ENCODE measurements at places on chromosomes 11 and 22.

- DNase-seq, result peak; percentile 62
Observed at GRCh38 chr22:37708580-37709444, 12.0 kb downstream of the TRIOBP start.

- no peak for DNase-seq
Observed at GRCh38 chr11:124380585-124380984, 3.7 kb downstream of the OR8B2 start.

- no peak for DNase-seq
Observed at GRCh38 chr11:44347538-44347937, 37.6 kb upstream of the ALX4 start.

DNA sequence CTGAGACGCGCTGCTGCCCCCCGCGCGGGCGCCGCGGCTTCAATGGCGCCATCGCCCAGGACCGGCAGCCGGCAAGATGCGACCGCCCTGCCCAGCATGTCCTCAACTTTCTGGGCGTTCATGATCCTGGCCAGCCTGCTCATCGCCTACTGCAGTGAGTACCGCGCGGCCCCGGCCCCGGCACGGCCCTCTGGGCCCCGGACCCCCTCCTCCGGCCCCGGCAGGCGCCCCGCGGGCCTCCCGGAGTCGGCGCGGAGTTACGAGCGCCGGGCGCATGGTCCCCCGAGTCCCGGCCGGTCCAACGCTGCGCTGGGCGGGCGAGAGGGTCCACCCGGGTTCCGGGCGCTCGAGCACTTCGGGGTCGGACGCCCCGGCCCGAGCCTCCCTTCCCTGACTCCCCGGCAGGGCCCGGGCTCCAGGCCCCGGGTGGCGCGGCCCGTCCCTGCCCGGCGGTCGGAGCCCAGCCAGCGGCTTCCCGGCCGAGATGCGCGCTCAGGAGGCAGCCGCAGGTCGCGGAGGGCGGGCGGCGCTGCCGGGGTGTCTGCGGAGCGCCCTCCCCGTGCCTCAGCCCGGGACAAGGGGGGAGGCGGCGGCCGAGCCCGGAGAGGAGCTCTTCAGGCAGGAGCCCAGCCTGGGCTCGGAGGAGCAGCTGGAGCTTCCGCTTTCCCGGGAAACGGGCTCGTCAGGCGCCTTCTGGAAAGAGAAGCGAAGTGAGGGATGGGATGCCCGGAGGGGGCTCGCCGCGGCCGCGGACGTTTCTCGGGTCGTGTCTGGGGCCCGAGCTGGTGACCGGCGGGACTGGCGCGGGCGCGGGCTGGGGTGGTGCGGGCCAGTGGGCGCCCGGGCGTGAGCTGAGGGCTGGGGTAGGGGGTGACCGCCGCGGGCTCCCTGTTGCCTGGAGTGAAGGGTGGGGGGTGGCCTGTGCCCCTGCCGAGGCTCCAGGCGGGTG is 1337.8 kb downstream of the BRD1 start:
- no peak for DNase-seq

DNA sequence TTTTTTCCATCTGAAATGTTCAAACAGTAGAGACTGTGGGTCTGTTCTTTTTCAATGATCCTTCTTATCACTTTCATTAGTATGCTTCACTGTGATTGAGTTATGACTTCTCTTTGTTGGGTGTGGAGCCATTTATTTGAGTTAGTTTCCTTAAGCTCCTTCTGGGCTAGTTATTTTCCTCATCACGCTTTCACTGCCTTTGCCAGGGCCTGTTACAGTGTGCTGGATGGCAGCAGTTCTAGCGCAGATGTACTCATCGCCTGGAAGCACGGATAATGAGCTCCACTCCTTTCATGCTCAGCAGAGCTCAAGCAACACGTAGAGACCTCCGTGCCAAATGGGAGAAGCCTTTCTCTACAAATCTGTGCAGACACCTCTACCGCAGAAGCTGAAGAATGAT is 7.0 kb upstream of the ARHGAP42 start:
- no peak for DNase-seq

DNA sequence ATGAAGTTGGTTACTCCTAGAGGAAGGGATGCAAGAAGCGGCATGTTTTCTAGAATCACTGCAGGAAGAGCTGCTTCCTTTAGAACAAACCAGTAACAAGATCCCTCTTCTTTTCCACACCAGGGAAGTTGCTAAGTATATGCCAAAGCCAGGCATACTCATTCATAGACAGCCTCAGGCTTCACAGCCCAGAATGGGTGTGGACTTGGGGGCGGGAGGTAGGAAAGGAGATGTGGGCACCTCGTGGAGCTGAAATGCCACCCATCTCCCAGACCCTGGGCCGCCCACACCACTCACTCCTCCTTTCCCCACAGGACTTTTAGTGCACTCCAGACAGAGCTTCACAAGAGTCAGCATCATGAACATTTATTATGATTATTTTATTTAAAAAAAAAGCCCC is 16.0 kb upstream of the TMEM121B start:
- no peak for DNase-seq

- no peak for DNase-seq
Observed at GRCh38 chr22:50011447-50012210, 936 bp downstream of the IL17REL start.

DNA sequence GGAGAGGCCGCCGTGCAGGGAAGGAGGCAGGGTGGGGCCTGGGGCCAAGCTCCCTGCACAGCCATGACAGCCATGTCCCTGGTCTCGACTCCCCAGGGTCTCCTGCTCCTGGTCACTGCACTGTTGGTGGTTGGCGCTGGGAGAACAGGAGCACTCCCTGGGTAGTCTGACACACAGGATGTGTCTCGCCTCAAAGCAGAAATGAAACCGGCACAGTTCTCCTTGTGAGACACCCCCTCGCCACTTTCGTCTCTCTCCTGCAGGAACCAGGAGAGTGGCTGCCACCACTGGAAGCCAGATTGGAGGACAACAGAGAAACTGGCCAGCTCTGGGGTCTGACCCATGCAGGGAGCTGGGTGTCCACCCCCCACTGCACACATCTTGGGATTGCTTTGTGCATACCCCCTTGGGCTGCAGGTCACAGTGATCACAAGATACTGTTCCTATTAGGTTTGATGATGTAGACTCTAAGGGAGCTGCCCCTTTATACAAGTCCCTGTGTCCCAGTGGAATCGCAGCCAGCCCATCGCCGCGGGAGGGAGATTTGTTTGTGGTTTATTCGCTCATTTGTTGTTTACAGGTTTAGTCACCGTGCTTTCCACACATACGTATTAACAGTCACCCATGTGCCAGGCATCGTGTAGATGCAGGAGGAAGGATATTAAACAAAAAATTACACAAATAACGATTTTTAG is 27.0 kb upstream of the YWHAH start:
- peak; percentile 86 for DNase-seq

- peak; percentile 95 for DNase-seq
Observed at GRCh38 chr22:30802202-30803166, 107.8 kb downstream of the OSBP2 start.

GRCh38 chr11:2689651-2690575 is 9.9 kb downstream of the KCNQ1OT1 start:
- DNase-seq, result no peak

DNA sequence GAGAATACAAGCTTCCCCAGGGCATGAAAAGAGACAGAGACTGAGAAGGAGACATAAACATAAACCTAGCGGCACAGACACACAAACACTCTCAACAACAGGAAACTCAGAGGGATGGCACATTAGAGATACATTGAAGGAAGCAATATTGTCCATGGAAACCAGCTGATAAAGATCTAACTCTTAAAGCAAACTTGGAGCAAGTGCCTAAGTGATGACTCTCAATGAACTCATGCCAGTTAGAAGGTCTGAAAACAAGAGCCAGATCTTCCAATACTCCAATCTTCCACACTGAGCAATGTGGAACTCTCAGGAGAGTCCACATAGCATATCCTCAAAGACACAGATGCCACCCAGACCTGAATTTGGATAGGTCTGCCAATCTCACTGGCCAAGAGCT is 168.8 kb upstream of the ISX start:
- no peak for DNase-seq

- no peak for DNase-seq
Observed at GRCh38 chr22:22933807-22934542, 46.4 kb downstream of the IGLL5 start.

- peak; percentile 31 for DNase-seq
Observed at GRCh38 chr11:47104261-47104950, 72.3 kb downstream of the ARFGAP2 start.

DNA sequence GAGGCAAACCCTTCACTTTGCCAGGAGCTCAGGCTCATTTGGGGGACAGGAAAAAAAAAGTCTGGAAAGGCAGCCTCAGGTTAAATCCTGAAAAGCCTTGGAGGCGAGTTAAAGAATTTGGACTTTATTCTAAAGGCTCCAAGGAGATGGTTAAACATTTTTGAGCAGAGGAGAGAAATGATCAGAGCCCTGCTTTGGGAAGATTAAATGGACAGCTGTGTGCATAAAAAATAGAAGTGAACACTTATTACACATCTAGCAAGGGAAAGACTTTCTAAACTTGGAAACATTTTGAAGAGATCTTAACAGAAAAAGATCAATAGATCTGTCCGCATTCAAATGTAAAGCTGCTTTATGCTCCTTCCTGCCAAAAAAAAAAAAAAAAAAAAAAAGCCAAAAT is 8.4 kb upstream of the RAB3IL1 start:
- DNase-seq, result no peak

- DNase-seq, result no peak
Observed at GRCh38 chr22:24133187-24133965, 47.9 kb upstream of the SUSD2 start.

DNA sequence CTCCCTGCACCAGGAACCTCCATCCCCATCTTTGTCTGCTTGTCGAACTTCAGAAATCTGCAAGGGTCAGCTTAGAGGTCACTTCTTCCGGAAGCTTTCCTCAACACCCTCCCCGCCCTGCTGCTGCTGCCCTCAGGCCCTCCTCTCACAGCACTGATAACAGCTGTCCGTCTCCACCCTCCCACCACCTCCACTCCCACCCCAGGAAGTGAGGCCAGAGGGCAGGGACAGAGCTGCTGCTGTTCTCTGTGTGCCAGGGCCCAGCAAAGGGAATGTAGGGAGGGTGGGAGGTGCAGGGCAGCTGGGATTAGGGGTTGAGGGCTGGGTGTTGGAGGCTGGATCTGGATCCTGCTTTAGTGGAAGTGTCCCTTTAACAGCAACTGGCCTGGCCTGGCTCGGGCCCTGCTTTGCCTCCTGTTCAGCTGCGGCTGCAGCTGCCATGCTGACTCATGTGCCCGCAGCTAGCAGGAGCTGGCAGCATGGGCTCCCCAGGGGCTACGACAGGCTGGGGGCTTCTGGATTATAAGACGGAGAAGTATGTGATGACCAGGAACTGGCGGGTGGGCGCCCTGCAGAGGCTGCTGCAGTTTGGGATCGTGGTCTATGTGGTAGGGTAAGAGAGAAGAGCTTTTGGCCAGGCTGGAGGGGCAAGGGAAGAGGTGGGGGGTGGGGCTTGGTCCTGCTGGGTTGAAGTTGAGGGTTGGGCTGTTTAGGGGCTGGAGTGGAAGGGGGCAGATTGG is at the start of gene P2RX6:
P2RX6 (plus strand) TSS at position 440 of the 740 bp plus-strand sequence; CDS start at position 450, 10 bp downstream.
- DNase-seq, result peak; percentile 28

- DNase-seq, result no peak
Observed at GRCh38 chr11:112504056-112504455, 243.4 kb upstream of the PLET1 start.

- no peak for DNase-seq
Observed at GRCh38 chr11:12092714-12093113, 17.7 kb upstream of the MICAL2 start.

DNA sequence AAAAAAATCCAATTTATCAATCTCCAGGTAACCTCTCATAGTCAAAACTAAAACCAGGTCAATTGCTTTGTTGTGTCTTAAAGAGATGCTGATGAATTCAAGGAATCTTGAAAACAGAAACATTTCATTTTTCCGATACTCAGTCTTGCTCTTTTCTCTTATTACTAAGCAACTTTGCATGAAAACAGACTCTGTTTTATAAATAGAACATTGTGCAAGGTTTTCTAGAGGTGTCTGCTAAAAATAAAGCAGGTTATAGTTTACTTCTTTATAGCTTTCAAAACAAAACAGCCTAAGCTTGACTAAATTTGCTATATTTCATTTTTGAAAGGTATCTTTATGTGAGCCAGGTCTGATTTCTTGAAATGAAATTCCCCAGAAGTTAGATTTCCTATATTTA is 109.3 kb downstream of the ARL14EP start:
- no peak for DNase-seq

- DNase-seq, result no peak
Observed at GRCh38 chr22:33903012-33903411, 17.3 kb downstream of the LARGE1 start.

GRCh38 chr11:73340164-73340563 is 32.1 kb downstream of the ARHGEF17 start:
- DNase-seq, result no peak

DNA sequence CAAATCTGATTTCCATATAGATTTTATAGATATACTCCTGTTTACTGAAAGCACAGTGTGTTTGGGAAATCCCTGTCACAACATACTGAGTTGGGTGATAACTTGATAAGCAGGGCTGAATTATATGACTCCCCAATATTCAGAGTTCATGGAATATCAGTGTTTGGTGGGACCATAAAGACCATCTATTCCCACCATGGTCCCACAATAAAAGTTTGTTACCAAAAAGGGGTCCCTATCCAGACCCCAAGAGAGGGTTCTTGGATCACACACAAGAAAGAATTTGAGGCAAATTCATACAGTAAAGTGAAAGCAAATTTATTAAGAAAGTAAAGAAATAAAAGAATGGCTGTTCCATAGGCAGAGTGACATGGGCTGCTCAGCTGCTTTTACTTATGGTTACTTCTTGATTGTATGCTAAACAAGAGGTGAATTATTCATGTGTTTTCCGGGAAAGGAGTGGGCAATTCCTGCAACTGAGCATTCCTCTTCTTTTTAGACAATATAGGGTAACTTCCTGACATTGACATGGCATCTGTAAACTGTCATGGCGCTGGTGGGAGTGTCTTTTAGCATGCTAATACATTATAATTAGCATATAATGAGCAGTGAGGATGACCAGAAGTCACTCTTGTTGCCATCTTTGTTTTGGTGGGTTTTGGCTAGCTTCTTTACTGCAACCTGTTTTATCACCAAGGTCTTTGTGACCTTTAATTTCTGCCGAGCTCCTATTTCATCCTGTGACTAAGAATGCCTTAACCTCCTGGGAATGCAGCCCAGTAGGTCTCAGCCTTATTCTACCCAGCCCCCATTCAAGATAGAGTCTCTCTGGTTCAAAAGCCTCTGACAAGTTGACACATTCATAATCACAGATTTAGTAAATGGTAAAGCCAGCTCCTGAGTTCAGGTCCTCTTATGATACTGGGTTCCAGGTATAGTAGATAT is 240.6 kb upstream of the PDGFD start:
- DNase-seq, result no peak

DNA sequence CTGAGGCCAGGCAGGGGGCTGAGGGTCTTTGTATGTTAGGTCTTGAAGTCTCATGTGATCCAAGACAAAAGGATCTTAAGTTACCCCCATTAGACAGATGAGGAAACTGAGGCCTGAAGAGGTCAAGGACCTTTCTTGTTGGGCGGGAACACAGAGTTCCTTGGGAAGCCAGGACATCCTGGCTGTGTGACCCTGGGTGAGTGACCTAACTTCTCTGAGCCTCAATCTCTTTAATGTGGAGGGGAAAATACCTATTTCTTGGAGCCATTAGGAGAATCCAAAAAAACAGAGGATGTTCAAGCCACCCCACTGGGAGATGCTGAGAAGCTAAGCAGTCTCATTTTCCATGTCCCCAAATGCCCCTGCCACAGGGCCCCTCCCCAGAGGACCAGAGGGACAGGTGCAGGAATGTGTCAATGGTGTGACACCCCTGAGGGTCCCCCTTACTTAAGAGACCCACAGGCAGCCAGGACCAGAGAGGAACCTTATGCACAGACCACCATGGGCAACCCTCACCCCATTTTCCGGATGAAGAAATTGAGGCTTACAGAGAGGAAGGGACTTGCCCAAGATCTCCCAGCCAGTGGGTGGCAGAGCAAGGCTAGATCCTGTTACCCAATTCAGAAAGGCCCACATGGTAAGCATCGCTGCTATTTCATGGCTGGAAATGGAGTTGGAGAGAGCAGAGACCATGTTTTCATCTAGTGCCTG is 8.0 kb downstream of the RAC2 start:
- DNase-seq, result peak; percentile 76
